T-helper 2 cell (primary cell): ENCODE measurements at places on chromosomes 11 and 22.
A peak's percentile ranks its signal among the peaks of the same experiment; 100 is the strongest.

DNA sequence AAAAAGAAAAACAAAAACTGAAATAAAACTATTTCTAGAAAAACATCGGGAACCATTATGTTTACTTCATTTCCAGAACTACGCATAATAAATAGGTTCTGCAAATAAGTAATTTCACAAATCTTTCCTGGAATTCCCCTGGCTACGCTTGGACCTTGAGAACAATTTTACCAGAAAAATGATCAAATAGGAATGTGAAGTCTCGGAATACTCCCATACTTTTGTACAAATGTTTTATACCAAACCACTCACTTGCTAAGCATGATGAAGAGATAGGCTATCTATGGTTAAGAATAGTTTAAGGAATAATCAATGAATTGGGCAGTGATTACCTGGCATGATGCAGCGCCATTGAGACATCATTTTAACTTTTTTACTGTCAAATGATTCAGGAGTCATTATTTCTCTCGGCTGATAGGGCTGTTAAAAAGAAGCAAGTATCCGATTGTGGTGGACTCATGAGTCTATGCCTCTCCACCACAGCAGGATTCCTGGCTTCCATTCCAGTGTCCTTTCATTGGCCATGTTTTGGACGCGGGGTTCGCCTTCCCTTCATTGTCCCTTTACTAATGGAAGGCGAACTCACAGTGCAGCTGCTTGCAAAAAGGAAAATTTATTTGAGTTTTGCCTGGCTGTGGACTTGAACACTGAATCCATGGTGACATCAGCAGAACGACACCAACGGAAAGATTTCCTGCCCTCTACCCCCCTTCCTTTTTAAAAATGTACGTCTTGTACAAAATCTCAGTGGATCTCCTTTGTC lies 39.9 kb upstream of the BLID start:
- no peak for DNase-seq

- DNase-seq = no peak
Measured at GRCh38 chr22:24165673-24166072, 15.6 kb upstream of the SUSD2 start.

- no peak for DNase-seq
Measured at GRCh38 chr11:131802440-131803115, 432.2 kb downstream of the NTM start.

DNA sequence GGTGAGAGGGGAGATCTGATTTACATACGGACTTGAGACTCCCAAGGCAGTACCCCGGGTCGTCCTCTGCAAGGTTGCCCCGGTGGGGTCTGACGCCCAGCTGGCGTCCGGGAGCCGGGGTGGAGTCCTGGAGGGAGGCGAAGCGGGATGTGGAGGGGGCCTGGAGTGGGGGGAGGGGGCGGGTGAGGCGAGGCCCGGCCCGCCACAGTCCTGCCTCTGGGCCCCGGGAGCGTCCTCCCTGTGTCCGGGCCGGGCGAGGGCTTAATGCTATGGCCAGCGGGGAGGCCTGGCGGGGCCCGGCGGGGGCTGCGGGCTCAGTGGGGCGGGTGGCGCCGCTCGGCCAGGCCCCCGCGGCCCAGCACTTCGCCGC lies 2.4 kb upstream of the MYBPC3 start:
- DNase-seq = no peak

DNA sequence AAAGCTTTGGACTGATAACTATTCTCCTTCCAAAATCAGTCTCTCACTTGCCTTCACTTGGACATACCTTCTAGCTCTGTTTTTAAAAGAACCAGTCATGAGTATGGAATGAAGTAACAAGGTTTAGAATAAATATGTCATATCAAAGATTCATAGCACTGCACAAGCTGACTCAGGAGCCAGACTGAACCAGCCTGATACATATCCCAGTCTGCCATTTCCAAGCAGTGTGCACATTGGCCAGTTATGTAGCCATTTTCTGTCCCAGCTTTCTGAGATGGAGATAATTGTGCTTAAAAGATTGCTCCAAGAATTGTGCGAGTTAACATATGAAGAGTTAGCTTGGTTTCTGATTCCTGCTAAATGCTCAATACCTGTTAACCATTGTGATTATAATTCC lies 311.3 kb downstream of the C11orf87 start:
- DNase-seq = no peak

- DNase-seq = no peak
Measured at GRCh38 chr22:34454598-34454997, 534.3 kb upstream of the LARGE1 start.

DNA sequence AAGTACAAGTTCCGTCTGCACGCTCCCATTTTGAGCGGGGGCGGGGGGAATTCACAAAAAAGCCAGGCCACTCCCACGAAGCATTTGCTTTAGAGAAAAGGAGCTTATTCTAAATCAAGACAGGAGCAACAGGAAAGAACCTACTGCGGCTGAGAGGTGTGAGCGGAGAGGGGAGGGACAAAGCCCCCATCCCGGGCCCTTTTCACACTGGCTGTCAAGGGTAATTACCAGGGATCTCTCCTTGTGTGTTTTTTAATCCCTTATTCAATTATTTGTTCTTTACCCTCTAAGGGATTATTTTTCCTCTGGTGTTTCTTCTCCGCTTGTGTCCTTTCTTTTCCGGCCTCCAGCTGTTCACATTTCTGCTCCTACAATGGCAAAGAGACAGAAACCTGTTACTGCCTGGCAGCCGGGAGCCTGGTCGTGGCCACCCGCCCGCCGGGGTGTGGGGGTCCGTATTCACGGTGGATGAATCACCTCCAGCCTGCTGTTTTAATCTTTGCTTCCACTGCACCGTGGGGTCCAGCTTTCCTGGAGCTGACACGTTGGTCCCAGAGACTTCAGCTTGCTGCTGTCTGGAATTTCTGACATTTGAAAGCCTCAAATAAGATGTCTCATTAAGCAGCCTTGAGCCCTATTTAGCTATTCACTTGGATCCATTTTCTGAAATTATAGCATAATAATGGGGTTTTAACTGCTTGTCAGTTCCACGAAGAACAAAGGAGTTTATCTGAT lies 61.4 kb upstream of the FADD start:
- DNase-seq = no peak

DNA sequence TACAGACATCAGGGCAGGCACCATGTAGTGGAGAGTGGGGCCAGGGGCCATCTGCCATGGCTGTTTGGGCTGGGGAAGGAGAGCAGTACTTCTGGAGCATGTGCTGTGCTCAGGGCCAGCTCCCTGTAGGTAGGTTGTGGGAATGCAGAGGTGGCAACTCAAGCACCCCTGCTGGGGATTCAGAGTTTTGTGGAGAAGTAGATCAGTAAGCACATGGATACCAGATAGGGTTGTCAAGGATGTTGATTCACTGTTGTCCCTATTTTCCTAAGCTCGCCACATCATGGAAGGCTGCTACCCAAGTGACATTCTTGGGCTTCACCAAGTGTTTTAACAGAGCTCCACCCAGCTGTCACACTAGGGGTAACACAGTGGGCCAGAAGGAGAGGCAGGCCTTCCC lies 67.2 kb downstream of the BMAL1 start:
- DNase-seq = no peak

DNA sequence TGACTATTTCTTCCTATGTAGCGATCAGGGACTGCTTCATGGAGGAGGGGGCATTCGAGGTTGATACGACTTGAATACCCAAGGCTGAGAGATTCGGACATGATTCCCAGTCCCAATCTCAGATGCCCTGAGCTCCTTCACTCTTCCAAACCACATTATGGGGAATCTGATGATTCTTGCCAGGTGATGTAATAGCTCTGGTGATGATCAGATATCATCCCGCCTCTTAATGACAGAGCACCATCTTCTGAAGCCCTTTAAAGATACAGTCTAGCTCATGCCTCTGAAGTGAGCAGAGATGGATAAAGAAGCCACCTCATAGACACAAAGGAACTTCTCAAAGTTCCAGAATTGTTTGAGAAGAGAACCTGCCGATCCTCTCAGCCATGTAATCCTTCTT lies 8.9 kb upstream of the CLMP start:
- no peak for DNase-seq

- no peak for DNase-seq
Measured at GRCh38 chr11:61349916-61350315, 11.8 kb downstream of the CYB561A3 start.

GRCh38 chr11:70498171-70498571 lies 99.8 kb downstream of the CTTN start:
- DNase-seq = no peak

DNA sequence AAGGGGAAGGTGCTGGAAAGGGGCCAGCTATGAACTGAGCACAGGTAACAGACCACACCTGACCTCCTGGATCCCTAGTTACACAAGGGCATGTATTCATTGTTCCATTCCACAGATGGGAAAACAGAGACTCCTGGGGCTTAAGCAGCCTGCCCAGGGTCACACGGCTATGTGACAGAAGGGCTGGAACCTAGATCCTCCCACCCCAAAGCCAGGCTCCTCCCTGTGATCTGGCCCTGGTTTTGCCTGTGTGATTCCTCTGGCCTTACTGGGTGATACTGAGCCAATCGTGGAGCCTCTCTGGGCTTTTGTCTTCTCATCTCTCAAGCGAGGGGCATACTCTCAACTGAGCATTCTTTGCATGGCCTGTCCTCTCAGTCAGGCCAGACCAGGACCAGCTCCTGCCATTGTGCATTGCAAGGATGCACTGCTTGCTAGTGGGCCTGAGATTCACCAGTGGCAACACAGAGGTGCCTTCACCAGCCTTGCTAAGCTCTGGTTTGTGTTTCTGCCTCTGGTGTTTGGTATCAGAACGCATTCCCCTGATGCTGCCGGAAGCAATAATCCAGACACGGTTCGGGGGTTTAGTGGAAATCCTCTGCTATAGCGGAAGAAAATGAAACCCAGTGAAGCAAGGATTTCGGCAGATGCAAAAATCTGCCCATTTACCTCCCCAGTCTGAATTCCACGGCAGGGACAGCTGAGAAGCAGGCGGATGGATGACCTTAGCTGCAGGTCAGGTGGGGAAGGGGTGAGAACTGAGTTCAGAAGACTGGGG lies 226.6 kb downstream of the ST3GAL4 start:
- DNase-seq = no peak

DNA sequence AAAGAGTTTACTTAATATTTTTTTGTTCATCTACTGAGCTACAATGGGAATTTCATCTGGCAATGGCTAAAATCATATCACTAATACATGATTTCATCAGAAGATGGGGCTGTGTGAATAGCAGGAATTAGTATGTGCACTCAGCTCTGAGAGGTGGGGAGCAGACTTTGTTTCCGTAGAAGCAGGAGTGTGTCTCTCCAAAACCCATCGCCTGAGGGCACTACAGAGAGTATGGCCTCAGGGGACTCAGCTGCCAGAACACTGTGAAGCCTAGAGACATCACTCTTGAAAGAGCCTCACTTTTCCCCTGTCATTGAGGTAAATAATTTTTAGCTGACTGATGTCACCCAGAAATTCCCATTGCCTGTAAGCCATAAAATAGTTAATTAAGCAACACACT lies 261.4 kb upstream of the ISX start:
- DNase-seq = no peak

- DNase-seq = peak; percentile 93
Measured at GRCh38 chr11:65425105-65425970, 2.7 kb downstream of the NEAT1 start.

DNA sequence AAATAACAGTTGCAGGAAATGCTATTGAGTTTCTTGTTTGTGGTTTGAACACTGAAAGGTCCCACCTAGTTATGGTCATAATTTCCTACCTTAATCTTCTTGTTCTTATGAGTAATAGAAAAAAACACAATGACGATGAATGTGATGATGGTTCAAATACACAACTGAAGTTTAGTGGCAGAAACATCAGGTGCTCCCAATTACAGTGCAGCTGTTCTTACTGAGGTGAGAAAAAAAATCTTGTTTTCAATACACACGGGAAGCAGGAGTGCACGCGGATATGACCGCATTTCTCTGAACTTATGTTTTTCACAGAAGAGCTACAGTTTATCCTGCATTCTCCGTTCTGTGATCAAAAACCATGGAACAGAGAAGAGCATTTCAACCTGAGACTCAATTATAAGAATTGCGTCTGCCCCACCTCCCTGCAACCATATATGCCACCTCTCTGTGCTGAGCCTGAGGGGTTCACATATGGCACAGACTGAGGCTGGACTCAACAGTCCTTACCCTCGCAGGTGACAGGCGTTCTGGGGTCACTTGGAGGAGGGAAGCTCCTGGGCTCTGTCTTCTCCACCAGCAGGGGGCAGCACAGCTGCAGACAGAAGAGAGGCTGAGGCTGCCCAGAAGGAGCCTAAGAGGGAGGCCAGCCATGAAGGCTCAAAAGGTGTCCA lies 99.7 kb upstream of the IGLL5 start:
- peak; percentile 66 for DNase-seq

- no peak for DNase-seq
Measured at GRCh38 chr22:38088629-38089473, 4.9 kb upstream of the SLC16A8 start.

GRCh38 chr11:44870181-44870580 lies 80.5 kb downstream of the TP53I11 start:
- no peak for DNase-seq

GRCh38 chr11:113895367-113896155 lies 9.0 kb upstream of the HTR3B start:
- no peak for DNase-seq

DNA sequence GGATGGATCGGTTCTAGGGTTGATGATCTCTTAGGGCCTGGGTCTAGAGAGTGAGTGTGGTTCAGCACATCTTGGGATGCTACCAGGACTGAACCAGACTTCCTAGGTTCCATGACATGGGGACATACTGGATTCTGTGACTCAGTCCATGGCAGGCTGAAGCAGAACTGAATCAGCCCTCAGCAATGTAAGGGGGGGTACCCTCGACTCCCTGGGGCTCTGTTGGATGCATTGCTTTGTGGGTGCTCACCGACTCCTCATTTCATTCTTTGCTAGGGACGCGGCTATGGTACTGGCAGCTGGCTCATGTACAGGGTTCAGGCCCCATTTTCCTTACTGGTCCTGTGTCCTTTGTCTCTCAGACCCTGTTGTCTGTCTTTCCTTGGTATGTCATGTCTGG lies 733 bp upstream of the GRAMD1B start:
- no peak for DNase-seq

DNA sequence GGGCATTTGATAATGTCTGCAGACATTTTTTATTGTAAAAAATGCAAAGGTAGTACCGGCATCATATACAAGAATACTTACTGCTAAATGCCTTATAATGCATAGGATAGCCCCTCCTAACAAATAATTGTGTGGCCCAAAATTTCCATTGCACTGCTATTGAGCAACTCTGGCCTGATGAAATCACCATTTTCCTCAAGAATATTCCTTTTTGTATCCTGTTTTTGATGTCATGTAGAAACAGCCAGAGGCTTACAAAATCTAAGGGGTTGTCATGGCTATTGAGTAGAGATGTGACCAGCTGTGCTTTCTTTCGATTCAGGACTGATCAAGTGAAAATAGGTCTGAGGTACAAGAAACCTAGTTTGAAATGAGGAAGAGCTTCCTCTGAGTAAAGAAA lies 854.3 kb downstream of the KCNA4 start:
- no peak for DNase-seq

DNA sequence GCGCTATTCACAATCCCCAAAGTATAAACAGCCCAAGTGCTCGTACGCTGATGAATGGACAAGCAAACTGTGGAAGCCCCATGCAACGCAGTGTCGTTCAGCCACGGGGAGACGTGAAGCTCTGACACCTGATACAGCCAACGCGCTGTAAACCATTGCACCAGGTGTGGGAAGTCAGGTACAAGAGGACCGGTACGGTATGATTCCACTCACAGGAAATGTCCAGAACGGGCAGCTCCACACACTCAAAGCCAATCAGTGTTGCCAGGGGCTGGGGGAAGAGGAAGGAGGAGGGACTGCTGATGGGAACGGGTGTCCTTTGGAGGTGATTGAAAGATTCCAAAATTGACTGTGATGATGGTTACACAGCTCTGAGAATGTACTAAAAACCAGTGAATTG lies 64.5 kb downstream of the BRD1 start:
- no peak for DNase-seq

- peak; percentile 56 for DNase-seq
Measured at GRCh38 chr11:130314184-130314749, 450 bp downstream of the ZBTB44 start.

- DNase-seq = no peak
Measured at GRCh38 chr22:30357236-30357570, 396 bp downstream of the CCDC157 start.
